ENCODE measurements at places on chromosomes 1 and 21.
A peak's percentile ranks its signal among the peaks of the same experiment; 100 is the strongest.

- DNase-seq, result no peak
Observed at GRCh38 chr21:16968436-16968835, 544.4 kb upstream of the CXADR start.

- no peaks in the 10 kb centered on the region for H3K36me3 ChIP-seq
- H3K4me3 ChIP-seq, result peak overlapping the region; percentile 68
- H3K27me3 ChIP-seq, result no peaks in the 10 kb centered on the region
- H3K4me1 ChIP-seq, result peaks cover 39% of the 10 kb centered on the region
- H3K27ac ChIP-seq, result peak overlapping the region; percentile 97
Observed at GRCh38 chr1:23558140-23558871, 995 bp downstream of the ID3 start.

DNA sequence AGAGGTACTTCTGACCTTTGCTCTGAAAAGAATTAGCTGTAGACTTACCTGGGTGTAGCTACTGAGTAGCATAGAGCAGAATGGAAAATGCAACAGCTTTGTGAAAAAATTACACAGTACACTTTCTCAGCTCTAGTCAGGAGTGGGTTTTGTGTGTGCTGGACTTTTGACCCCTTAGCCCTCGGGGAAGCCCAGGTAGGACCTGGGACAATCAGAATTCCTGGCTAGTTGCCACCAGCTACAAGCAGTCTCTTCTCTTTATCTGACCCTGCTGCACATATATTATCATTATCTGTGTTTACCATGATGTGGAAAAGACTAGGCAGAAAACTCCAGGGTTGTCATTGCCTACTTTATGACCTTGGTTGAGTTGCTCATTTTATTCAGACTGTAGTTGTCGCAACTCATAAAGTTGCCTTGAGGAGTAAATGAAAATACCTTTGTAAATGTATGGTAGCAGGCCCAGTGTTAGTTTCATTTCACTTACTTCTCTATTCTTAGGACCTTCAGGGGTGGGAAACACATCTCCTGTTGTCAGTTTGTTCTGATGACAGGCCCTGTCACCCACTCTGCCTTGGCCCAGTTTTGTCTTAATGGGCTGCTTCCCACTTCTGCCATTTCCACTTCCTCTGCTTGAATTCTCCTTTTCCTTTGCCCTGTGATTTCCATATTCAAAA lies 5.4 kb downstream of the NEK7 start:
- H3K27me3 ChIP-seq, result no peaks in the 10 kb centered on the region
- H3K4me1 ChIP-seq, result peaks cover 31% of the 10 kb centered on the region
- no peaks in the 10 kb centered on the region for H3K36me3 ChIP-seq
- H3K27ac ChIP-seq, result peak overlapping the region; percentile 51

- DNase-seq, result no peak
- no peaks in the 10 kb centered on the region for H3K4me1 ChIP-seq
- H3K4me3 ChIP-seq, result no peak overlapping the region
- H3K27ac ChIP-seq, result no peak overlapping the region
- H3K27me3 ChIP-seq, result no peaks in the 10 kb centered on the region
Observed at GRCh38 chr1:72140222-72140621, 142.1 kb downstream of the NEGR1 start.

DNA sequence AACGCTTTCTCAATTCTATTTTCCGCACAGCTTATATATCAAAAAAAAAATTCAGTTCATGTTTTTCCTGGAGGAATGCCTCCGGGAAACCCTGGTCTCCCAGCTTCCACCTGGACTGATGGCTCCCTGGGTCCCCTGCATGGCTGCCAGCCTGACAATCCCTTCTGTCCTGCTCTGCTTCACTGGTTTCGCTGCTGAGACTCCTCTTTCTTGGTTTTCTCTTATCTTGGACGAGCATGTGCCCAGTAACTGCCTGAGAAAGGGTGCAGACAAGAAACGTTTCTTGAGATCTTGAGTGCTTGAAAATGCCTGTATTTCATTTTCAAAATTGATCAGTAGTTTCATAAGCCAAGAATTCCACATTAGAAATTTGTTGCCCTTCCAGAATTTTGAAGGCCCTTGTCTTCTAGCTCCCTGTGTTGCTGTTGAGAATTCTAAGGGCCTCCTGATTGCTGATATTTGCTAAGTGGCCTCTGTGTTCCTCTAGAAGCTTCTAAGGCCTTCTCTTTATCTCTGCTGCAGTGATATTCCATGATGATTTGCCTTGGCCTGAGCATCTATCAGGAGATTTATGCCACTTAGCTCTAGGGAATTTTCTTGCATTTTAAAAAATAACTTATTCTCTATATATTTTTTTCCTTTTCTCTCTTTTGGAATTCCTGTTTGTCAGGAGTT lies 44.7 kb downstream of the ETS2 start:
- H3K4me3 ChIP-seq, result no peak overlapping the region
- H3K27ac ChIP-seq, result no peak overlapping the region
- H3K36me3 ChIP-seq, result no peaks in the 10 kb centered on the region
- no peak for DNase-seq
- H3K27me3 ChIP-seq, result no peaks in the 10 kb centered on the region

DNA sequence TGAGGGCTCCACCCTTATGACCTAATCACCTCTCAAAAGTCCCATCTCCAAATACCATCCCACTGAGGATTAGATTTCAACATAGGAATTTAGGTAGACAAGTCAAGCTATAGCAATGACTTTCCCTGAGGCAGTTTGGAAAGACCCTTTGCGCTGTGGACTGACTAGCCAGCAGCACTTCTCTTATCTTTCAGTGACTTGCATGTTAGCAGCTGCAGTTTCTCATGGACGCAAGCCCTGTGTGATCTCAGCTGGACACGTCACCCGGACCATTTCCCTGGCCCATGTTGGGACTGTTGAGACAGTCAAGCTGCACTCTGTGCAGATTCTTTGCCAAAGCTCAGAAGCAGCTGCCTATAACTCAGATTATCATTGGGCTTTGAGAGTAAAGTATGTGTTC lies 408.1 kb upstream of the USP24 start:
- no peak overlapping the region for H3K4me3 ChIP-seq
- H3K4me1 ChIP-seq, result no peaks in the 10 kb centered on the region
- H3K36me3 ChIP-seq, result no peaks in the 10 kb centered on the region

- H3K27ac ChIP-seq, result no peak overlapping the region
- peaks cover 4% of the 10 kb centered on the region for H3K4me1 ChIP-seq
- no peak overlapping the region for H3K4me3 ChIP-seq
- no peaks in the 10 kb centered on the region for H3K27me3 ChIP-seq
- DNase-seq, result no peak
Observed at GRCh38 chr1:43799656-43800635, 92.6 kb downstream of the ST3GAL3 start.

DNA sequence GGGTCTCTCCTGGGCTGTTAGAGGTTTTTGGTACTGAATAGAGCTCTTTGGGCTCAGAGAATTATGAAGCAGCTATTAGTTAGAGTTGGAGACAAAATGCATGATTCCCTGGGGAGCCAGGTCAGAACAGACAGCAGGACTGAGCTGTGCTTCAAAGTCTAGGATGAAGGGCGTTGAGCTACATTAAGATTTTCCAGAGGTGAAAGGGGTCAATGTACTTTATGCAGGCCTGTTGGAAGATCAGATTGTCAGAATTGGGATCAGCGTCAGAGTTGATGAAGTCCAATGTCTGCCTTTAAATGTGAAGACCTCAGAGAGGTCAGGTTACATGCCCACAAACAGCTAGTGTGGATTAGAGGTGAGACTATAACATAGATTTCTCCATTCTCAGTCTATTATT lies 53.8 kb downstream of the RGS5 start:
- H3K27me3 ChIP-seq, result no peaks in the 10 kb centered on the region
- no peak overlapping the region for H3K4me3 ChIP-seq
- no peak overlapping the region for H3K27ac ChIP-seq
- H3K4me1 ChIP-seq, result no peaks in the 10 kb centered on the region
- no peaks in the 10 kb centered on the region for H3K36me3 ChIP-seq

GRCh38 chr1:42000766-42001165 lies 82.0 kb upstream of the HIVEP3 start:
- no peaks in the 10 kb centered on the region for H3K36me3 ChIP-seq
- no peak overlapping the region for H3K27ac ChIP-seq
- no peak for DNase-seq
- no peaks in the 10 kb centered on the region for H3K4me1 ChIP-seq

DNA sequence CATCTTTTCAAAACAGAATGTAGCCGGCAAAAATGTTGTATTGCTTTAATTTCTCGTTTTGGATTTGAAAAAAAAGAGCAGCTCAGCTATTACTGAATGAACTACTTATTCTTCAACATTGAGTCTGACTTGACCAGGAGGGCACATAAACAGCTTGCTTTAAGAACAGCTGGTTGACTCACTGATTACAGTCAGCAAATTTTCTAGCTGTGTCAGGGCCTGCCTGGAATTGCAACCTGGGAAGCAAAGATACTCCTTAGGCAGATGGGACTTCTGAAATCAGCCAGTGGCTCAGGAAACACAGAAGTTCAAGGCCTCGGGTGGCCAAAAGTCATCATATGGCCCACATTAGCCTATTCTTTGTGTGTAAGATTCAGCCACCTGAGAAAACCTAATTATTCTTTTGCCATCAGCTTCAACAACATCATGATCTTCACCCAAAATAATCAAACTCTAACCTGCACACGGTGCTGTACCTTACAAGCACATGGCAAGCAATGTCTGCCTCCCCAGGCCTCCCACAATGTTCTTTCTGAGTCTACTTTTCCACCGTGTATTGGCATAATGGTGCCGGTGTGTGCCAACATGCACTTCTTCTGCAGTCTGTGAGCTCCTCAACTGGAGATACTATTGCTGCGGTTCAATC lies 307.2 kb downstream of the HHIPL2 start:
- H3K36me3 ChIP-seq, result no peaks in the 10 kb centered on the region
- H3K27ac ChIP-seq, result no peak overlapping the region
- H3K4me1 ChIP-seq, result no peaks in the 10 kb centered on the region
- DNase-seq, result no peak
- H3K4me3 ChIP-seq, result no peak overlapping the region
